ENCODE measurements at places on chromosomes 1 and 21. TPM values are rescaled to one million over a fixed set of nuclear protein-coding genes. Genes with fewer than 3 reads are reported as not detected.

DNA sequence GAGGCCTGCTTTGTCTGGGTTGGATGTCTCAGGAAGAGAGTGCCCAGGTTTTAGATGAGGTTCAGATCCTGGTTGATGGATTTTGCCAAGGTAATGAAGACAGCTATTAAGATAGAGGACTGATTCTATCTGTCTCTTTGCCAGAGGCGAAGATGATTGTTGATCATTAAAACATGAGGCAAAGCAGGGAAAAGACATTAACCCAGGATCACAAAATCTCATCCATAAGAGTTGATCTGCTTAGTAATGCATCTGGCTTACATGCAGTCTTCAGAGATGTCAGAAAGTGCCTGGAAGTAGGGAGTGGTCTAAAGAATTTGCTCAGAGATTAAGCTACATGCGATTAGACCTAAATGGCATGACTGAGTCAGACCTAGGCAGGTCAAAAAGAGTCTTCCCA is 229.6 kb upstream of the PLD5 start:
- DNase-seq, result no peak
- H3K36me3 ChIP-seq, result no peaks in the 10 kb centered on the region
- no peaks in the 10 kb centered on the region for H3K27me3 ChIP-seq
- no peak overlapping the region for H3K4me3 ChIP-seq

- H3K36me3 ChIP-seq, result no peaks in the 10 kb centered on the region
- no peaks in the 10 kb centered on the region for H3K27me3 ChIP-seq
- no peak for DNase-seq
- H3K4me3 ChIP-seq, result no peak overlapping the region
These were observed 48.9 kb downstream of the YARS1 start for GRCh38 chr1:32768110-32768850.

DNA sequence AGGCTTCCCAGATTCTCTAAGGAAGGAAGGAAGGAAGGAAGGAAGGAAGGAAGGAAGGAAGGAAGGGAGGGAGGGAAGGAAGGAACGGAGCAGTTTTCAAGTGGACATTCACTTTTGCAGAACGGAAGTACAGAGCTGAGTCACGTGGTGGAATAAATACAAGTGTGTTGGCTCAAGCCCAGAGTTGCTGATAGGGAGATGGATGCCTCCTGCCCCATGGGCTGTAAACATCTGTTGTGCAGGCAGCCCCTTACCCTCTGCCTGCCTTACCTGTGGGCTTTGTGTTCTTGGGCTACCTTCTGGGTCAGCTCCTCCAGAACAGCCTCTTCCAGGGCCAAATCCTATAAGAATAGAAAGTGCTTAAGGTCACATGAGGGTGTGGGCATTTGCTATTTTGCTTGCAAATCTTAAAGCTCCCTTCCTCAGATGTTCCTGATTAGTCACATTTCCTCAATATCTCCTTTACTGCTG is 121.7 kb downstream of the SMYD2 start:
- H3K36me3 ChIP-seq, result no peaks in the 10 kb centered on the region
- DNase-seq, result no peak
- no peak overlapping the region for H3K27ac ChIP-seq

GRCh38 chr1:78011050-78011449 is 6.3 kb downstream of the DNAJB4 start:
- H3K36me3 ChIP-seq, result no peaks in the 10 kb centered on the region
- H3K27ac ChIP-seq, result no peak overlapping the region
- no peaks in the 10 kb centered on the region for H3K27me3 ChIP-seq
- no peak overlapping the region for H3K4me3 ChIP-seq
- peaks cover 4% of the 10 kb centered on the region for H3K4me1 ChIP-seq
- no peak for DNase-seq

GRCh38 chr1:97570691-97571090 is 350.1 kb downstream of the DPYD start:
- H3K27me3 ChIP-seq, result no peaks in the 10 kb centered on the region
- no peaks in the 10 kb centered on the region for H3K4me1 ChIP-seq
- DNase-seq, result no peak
- H3K27ac ChIP-seq, result no peak overlapping the region
- H3K36me3 ChIP-seq, result peaks cover 18% of the 10 kb centered on the region

Gene LPAR3
- total RNA-seq, result 1.1 TPM
